Head of caudate nucleus (tissue), 42 donors: ENCODE measurements at places on chromosomes 6 and 20.
A peak's percentile ranks its signal among the peaks of the same experiment; 100 is the strongest.

GRCh38 chr20:49270177-49270576, 7.7 kb downstream of the ZNFX1 start:
- DNase-seq = no peak

DNA sequence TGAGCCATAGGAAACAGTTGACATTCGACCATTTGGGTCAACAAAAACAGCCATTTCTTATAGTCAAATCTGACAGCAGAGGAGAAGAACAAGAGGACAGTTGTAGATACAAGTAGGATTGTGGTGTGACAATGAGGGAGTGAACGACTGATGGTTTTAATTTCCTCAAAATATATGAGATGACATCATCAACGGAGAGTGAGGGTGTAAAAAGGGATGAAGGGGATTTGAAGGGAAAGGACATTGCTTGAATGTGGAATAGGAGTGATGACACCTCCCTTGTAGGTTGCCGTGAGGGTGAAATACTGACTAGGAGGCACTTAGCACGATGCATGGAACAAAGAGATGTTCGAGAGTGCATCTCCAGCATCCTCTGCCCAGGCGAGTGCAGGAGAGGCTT, 499.8 kb upstream of the CHD6 start:
- DNase-seq = no peak

GRCh38 chr6:89357390-89357789, 4.9 kb upstream of the UBE2J1 start:
- no peak for DNase-seq

DNA sequence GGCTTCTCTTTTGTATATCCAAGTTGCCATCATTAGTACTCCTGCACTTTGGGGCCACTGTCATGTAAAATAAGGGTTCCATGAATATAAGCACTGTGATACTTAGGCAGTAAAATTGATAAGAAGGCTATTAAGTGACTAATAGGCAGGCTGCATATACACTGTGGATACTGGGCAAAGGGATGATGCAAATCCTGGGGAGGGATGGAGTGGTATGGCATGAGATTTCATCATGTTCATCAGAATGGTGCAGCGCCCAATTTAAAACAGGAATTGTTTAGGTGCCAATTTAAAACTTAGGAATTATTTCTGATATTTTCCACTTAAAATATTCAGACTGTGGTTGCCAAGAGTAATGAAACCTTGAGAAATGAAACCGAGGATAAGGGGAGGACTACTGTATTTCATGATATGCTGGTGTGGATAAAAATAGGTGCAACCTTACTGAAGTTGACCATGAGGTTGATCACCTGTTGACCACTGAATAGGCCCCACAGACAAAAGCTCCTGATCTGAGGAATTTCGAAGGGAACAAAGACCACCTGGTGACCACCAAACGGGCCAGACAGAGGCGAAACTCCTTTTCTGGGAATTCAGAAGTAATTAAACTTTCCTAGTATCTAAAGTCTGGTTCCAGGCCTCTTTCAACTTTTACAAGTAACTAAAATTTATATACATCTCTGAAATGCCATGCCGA, 4.9 kb upstream of the TRIM39 start:
- DNase-seq = no peak

DNA sequence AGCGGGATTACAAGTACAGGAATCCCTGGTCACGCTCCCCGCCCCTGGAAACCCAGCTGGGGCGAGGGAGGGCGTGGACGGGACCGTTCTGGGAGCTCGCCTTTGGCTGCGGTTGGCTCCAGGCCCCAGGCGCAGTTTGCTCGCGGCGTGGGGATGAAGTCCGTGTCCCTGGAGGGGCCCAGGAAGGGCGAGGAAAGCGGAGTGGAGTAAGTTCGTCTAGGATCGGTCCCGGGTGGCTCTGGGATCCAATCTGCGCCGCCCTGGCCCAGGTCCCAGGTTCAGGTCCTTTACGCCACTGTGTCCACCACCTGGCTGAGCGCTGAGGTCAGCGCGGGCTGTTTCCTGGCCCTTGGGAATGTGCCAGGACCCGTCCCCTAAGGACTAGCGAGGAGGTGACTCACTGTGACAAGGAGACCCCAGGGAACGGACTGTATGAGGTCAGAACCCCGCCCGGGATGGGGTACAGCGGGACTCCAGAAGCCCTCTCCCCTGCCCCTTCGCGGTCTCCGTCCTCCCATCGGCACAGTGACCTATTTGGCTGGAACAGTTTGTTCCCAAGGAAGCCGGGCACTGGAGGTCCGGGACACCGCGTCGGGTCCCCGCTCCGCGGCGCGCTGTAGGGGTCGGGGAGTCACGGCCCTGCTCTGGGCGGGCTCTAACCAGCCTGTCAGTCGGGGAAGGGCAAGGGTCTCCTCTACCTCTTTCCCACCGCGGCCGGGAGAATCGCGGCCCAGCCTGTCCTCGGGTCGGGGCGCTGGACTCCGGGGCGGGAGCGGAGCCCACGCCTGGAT, 724 bp downstream of the CDKN1A start:
- DNase-seq = peak; percentile 51

GRCh38 chr6:150755042-150755441, 110.5 kb upstream of the MTHFD1L start:
- DNase-seq = no peak

- no peak for DNase-seq
These were observed 355.2 kb upstream of the ARID1B start for GRCh38 chr6:156421933-156422332.

DNA sequence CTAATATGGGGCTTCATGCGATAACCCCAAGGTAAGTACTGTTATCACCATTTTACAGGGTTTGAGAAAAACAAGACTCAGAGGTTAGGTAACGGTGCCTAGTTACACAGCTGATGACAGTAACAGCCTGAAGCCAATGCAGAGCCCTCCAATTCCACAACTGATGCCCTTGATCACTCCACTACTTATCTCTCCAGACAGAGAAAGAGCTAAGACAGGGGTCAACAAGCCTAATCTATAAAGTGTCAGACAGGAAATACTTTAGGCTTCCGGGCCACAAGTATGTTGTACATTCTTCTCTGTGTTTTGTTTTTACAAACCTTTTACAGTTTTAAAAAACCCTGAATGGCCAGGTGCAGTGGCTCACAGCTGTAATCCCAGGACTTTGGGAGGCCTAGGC, 50.9 kb downstream of the MAP7 start:
- no peak for DNase-seq

GRCh38 chr20:10642856-10643559, 30.8 kb downstream of the JAG1 start:
- DNase-seq = no peak

- DNase-seq = peak; percentile 78
These were observed 44.5 kb downstream of the RBM38 start for GRCh38 chr20:57435498-57436222.

GRCh38 chr6:79375635-79376337, 141.3 kb upstream of the HMGN3 start:
- DNase-seq = no peak

- DNase-seq = no peak
These were observed 7.3 kb downstream of the STK38 start for GRCh38 chr6:36539814-36540568.

GRCh38 chr20:8524101-8525016, 392.3 kb downstream of the PLCB1 start:
- no peak for DNase-seq

GRCh38 chr6:158853072-158853879, 34.1 kb upstream of the EZR start:
- DNase-seq = no peak

DNA sequence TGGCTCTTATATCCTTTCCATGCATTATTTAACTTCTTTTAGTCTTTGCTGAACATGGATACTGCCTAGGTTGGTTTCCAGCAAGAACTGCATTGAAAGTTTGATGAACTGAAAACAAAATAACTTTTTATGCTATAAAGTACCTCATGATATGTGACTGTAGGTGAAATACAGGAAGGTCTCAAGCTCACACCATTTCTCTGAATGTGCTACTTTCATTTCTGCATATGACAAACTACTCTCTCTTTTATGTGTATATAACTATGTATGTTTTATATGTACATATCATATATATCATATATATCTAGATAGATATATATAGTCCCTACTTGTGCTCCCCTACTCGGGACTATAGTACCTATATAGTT, 65.9 kb downstream of the AIG1 start:
- no peak for DNase-seq

GRCh38 chr20:53186635-53187034, 214.5 kb downstream of the TSHZ2 start:
- DNase-seq = no peak

- DNase-seq = no peak
These were observed 73.0 kb downstream of the FARS2 start for GRCh38 chr6:5334341-5334740.

GRCh38 chr20:3716195-3716834, 3.9 kb upstream of the SIGLEC1 start:
- no peak for DNase-seq

- DNase-seq = no peak
These were observed 8.1 kb upstream of the SERPINB9 start for GRCh38 chr6:2911171-2911570.
